Activated T-cell treated with anti-CD3 and anti-CD28 coated beads for 24 hours (primary cell): ENCODE measurements at places on chromosomes 7 and 10.

- no peak for DNase-seq
These were observed 2.5 kb downstream of the TAS2R5 start for GRCh38 chr7:141792526-141792925.

- no peak for DNase-seq
These were observed 4.0 kb upstream of the GIMAP8 start for GRCh38 chr7:150446288-150446938.

DNA sequence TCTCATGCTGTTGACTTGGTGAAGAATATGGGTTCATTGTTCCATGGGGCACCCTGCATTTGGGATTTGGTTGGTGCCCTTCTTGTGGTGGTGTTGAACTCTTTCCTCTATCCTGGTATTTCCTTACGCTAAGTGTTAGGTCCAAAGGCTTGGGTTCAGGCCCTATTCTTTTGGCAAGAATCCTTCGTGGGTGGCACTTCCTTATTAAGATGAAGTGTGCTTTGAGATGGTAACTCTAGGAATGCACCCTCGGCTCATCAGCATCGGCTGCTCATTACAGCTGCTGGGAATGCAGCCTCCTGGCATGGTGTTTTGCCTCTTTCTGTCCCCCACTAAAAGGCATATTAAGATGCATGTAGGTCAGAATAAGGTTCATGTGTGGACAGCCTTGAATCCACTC is 380.7 kb downstream of the RPS24 start:
- no peak for DNase-seq

- DNase-seq = no peak
These were observed 592.7 kb downstream of the PARD3 start for GRCh38 chr10:34222359-34222758.

- DNase-seq = no peak
These were observed 10.4 kb downstream of the CUL2 start for GRCh38 chr10:35079763-35080162.

- DNase-seq = no peak
These were observed 62.2 kb downstream of the MPLKIP start for GRCh38 chr7:40072268-40072667.
